Fibroblast of skin of left quadriceps (primary cell): ENCODE measurements at places on chromosomes 6 and 20.

DNA sequence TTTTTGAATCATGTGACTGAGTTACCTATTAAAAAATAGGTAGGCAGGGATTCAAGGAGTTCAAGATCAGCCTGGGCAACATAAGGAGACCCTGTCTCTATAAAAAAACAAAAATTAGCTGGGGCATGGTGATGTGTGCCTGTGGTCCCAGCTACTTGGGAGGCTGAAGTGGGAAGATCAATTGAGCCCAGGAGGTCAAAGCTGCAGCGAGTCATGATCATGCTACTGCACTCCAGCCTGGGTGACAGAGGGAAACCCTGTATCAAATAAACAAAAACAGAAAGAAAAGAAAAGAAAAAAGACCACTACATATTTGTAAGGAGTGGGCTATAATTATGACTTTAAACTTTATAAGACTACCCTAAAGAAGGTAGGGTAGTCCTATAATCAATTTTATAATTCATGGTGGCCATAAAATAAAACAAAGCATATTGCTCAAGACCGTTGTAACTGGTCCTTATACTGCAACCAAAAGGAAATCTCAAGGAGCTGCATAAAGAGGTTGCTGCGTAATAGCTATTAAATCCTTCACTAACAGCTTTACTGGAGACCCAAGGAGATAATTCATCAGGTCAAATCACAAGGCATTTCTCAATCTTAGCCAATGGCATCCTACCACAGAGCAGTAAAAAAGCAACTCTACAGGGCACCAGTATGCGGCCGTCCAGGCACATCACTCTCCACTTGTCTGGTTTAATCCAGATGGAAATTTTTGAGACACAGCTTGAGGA, 13.5 kb downstream of the PIGU start:
- peak; percentile 15 for DNase-seq

DNA sequence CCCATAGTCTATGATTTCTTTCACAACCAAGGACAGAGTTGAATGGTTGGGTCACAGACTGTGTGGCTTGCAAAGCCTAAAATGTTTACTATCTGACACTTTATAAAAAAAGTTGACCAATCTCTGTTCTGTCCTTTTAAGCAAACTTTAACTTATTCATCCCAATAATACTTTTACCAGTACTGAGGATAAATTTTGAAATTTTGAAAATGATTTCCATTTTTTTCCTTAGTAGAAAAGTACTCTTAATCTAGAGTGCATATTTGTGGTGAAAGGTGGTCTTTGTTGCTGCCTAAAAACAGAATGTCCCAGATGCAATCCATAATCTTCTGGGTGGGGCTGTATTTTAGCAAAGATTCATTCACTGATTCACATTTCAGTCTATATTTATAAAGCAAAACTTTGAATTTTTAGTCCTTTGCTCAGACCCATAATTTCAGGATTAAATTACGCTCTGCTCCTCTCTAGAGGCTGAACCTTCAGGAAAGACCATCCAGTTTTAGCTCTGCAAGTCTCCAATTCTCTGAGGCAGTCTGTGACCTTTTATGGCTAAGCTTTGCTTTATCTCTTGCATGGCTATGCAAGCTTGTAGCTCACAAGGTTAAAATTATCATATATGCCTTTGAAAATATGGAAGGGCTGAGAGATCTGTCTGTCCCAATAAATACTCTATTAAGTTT, 573.5 kb downstream of the COL12A1 start:
- no peak for DNase-seq

GRCh38 chr20:58598211-58599015, 52.7 kb upstream of the STX16 start:
- no peak for DNase-seq

GRCh38 chr6:125486881-125487280, 185.1 kb upstream of the HDDC2 start:
- DNase-seq = no peak
